Mucosa of descending colon (tissue), 3 donors: ENCODE measurements at places on chromosomes 3 and 15.
A peak's percentile ranks its signal among the peaks of the same experiment; 100 is the strongest.

DNA sequence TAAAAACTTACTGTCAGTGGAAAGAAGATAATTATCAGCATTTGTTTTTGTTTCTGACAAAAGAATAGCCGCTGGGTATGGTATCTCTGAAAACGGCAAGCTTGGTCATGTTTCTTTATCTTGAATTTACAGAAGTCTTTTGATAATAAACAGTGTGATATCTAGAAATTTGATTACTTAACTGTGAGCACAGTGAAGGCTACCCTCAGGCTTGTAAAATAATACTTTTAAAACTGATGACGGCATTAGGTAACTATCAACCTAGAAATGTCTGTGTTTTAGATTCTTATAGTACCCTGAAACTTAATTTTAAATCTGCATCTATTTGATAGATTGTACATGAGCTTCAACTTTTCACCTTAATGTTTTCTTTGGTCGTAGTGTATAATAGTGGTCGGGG is 43.4 kb downstream of the NSUN3 start:
- DNase-seq: no peak

- no peak for DNase-seq
These were observed 9.0 kb downstream of the ZIC4 start for GRCh38 chr3:147397155-147397874.

- DNase-seq: no peak
These were observed 29.4 kb downstream of the AADAC start for GRCh38 chr3:151843275-151843674.

- DNase-seq: no peak
These were observed 99.7 kb downstream of the XXYLT1 start for GRCh38 chr3:195171093-195171873.

GRCh38 chr15:59170295-59171066 is 36.2 kb upstream of the LDHAL6B start:
- peak; percentile 63 for DNase-seq

DNA sequence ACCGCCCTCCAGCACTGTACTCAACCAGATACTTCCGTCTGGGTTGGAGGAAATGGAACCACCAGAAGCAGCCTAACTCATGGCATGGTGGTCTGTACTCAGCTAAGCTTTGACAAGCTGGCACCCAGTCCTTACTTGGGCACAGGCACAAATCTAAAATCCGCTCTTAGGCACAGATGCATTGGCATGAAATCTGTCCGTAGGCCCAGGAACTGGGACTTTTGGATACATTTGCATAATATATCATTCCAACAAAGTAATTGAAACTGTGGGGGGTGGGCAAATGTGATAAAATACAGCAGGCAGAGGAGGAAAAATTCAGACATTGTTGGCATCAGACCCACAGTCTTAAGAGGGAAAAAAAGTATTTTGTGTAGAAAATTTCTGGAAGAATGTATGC is 75.4 kb downstream of the C3orf85 start:
- no peak for DNase-seq

GRCh38 chr3:97992547-97993173 is 20.4 kb upstream of the RIOX2 start:
- no peak for DNase-seq

- no peak for DNase-seq
These were observed 12.9 kb upstream of the TAFA4 start for GRCh38 chr3:68945225-68945624.

- no peak for DNase-seq
These were observed 28.7 kb downstream of the ZNF385D start for GRCh38 chr3:21722301-21722700.

- DNase-seq: no peak
These were observed 134.1 kb downstream of the EFHB start for GRCh38 chr3:19799887-19800286.

GRCh38 chr3:116483135-116483534 is 37.8 kb upstream of the LSAMP start:
- no peak for DNase-seq

DNA sequence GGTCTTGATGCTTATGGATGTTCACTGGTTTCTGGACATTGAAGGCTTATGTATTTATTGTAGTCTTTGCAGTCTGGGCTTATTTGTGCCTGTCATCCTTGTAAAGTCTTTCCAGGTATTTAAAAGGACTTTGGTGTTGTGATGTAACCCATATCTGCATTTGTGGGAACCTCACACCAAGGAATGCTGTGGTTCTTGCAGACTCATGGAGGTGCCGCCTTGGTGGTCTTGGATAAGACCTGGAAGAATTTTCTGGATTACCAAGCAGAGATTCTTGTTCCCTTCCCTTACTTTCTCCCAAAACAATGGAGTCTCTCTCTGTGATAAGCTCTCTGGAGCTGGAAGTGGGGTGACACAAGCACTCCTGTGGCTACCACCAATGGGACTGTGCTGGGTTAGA is 363.5 kb upstream of the NECTIN3 start:
- no peak for DNase-seq

- no peak for DNase-seq
These were observed 233.9 kb upstream of the CADM2 start for GRCh38 chr3:84724877-84725276.

GRCh38 chr15:80929689-80930088 is 59.9 kb downstream of the MESD start:
- DNase-seq: no peak

GRCh38 chr3:51982352-51982837 is 940 bp upstream of the ACY1 start:
- DNase-seq: peak; percentile 83

- DNase-seq: no peak
These were observed 193.5 kb upstream of the ICE2 start for GRCh38 chr15:60672400-60672799.

GRCh38 chr3:108946292-108947285 is 7.1 kb downstream of the GUCA1C start:
- DNase-seq: no peak

DNA sequence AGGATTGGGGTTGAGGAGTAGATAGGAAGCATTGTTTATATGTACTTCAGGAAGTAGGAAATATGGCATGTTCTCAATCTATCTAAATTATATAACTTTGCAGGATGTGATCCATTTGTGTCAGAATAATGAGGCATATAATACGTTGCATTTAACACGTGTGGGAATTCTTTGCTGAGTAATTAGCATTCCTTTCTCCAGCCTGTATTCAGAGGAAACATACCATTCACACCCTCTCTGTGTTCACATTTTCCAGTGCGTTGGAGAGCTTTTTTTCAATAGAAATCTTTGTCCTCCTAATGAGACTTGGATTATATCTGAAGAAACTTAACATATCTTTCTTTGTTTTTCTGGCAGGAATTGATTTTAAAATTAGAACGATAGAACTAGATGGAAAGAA is 33.0 kb upstream of the APH1B start:
- no peak for DNase-seq

- no peak for DNase-seq
These were observed 14.8 kb downstream of the UBP1 start for GRCh38 chr3:33425453-33425852.

DNA sequence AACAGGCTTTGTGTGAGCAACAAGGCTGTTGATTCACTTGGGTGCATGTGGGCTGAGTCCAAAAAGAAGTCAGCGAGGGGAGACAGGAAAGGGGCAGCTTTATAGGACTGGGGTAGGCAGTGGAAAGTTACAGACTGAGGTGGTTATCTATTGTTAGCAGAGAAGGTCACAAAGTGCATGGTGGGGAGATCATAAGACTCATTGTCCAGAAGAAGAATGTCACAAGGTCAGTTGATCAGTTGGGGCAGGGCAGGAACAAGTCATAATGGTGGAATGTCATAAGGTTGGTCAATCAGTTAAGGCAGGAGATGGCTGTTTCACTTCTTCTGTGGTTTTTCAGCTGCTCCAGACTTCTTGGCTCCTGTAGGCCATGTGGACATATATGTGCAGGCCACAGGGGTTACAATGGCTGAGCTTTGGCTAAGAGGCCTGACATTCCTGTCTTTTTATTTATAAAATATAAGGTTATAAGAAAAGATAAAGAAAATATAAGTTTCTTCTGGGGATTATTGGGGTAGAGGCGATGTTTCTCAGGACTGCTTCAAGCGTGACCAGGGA is 69.5 kb upstream of the SNTN start:
- DNase-seq: no peak

DNA sequence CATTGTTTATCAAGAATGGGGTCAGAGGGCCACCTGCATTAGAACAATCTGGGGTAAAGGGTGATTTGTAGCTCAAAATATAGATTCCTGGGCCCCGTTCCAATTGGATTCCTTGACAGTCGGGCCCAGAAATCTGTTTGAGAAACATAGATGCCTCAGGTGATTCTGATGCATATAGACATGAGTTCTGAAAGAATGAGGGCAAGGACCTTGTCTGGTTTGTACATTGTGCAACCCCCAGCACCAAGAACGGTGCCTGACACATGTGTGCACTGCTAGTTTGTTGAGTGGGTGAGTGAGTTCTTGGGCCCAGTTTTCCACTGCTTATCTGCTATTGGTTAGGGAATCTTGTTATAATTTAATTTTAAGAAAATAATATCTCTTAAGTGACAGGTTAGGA is 16.6 kb downstream of the CRYBG3 start:
- no peak for DNase-seq

GRCh38 chr15:100759698-100760356 is 119.8 kb upstream of the ALDH1A3 start:
- no peak for DNase-seq

DNA sequence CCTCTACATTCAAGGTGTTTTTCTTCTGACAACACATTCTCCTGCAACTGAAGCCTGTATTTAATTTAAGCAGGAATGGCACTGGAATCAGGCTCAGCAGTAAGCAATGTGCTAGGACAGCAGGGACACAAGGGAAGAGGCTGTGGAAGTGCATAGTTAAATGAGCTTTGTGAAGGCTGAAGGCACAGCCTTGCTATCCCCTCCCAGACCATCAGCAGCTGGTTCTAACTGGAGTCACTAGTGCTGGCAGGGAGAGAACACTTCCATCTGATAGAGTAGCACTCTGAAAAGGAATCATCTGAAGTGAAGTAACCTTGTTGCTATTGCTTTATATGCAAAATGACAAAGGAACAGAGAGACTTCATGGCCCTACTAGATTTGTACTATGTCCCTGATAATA is 14.7 kb downstream of the UQCC5 start:
- DNase-seq: no peak

DNA sequence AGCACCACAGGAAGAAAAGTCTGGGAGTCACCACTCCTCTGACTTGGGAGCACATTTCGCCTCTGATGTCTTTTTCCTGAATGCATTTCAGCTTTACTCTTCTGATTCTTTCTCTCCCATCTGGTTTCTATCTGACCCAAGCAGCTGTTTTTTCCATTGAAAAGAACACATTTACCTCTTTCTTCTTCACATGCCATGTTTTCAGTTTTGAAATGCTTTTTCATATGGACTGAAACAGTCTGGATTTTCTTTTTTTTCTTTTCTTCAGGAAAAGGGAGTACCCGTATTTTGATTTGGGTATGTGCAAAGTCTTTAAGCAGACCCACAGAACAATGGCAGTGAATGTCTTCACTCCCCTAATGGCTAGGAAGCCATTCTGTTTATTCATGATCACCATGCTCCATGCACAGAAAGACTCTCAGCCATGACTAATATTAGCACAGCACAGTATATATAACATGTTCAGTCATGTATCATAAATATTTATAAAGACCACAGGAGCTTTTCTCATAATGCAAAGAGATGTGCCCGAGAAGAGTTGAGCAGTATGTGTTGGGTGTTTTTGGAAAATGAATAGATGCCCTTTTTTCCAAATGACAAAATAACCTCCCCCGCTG is 82.7 kb upstream of the LRIG1 start:
- no peak for DNase-seq

DNA sequence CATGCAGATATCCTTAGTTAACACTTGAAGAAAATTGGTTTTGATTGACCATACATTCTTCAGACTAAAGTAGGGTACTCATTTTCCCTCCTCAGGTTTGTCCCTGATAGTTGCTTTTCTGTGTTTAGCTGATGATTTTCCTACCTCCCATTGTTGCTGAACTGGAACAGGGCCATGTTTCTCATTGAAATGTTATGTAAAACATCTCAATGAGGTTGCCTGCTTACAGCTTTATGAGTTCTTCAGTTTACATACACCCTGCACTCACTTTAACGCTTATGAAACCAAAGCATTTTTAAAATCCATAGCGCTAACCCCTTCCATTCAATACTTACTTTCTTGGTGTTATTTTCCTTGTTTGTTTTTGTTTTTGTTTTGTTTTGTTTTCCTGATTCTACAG is 61.9 kb downstream of the HMG20A start:
- DNase-seq: no peak

DNA sequence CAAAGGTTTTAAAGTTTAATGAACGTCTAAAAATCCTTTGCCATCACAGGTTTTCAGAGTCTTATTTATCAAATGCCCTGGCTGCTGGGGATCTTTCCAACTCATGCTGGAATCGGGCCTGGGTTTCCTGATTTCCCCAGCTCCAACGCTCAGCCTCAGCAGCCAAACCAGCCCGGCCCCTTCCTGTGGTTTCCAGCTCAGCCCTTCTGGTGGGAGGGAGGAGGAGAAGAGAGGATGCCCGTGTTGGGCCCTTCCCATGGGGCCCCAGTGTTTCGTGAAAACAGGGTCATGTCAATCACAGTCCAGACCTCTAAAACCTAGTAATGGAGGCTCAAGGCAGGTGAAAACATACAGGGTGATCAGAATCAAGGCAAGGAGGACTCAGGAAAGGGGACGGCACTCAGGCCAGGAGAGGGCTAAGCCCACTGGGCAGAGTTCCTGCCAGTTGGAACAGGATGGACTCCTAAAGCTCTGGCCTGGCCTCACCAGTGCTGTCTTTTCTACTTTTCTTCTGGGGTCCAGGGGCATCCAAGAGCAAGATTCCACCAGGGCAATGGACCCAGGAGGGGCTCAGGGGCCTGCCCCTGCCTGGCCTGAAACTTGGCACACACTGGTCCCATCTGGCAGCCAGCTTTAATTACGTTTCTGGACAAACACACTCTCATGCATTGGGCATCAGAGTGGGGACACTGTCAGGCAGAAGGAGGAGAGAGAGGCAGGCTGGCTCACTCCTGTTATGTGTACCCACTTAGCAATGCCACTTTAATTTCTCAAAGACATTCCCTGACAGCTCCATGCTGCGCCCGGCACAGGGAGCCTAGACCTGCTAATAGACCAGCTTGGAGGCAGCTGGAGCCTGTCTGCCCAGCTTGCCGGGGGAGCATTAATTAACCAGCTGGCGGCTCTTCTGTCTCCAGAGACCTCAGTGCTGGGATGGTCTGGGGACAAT is 194.6 kb downstream of the FAM43A start:
- no peak for DNase-seq

DNA sequence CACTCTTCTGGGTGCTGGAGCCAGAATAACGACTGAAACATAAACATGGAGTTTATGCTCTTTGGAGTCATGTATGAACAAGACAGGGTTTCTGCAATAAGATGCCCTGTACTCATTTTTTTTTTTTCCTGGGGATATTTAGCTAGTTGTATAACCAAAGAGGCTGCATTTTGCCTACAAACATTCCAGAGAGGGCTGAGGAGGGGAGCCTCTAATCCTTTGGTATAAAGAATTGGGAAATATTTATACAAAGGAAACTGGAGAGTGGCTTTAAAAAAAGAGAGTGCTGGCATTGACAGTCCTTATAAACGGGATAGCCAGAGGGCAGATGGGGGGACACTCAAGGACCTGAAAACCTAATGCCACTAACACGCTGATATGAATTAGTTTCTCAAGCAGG is 32.4 kb upstream of the GAP43 start:
- DNase-seq: no peak
